NT2/D1 (cell line): ENCODE measurements at places on chromosomes 3 and 15.
A peak's percentile ranks its signal among the peaks of the same experiment; 100 is the strongest.

DNA sequence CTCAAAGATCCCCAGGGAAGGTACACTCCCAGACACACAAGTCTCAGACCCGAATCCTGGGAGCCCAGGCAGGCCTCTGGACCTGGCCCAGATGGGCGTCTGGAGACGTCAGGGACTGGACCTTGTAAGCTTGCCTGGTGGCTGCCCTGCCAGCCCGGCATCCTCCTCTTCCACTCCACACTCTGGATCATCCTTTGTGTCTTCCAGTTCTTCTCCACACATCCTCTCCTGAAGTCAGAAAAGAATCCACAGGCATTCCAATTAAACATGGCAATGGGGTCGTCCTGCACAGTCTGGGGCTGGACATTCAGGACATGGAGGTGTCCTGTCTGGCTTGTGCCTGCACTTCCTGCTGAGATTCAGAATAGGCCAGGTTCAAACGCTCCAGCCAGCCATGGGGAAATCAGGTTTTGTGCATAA, 208.8 kb upstream of the IGF1R start:
- no peak for DNase-seq

GRCh38 chr3:145116769-145117168, 1044.2 kb downstream of the PLOD2 start:
- DNase-seq: peak; percentile 22

DNA sequence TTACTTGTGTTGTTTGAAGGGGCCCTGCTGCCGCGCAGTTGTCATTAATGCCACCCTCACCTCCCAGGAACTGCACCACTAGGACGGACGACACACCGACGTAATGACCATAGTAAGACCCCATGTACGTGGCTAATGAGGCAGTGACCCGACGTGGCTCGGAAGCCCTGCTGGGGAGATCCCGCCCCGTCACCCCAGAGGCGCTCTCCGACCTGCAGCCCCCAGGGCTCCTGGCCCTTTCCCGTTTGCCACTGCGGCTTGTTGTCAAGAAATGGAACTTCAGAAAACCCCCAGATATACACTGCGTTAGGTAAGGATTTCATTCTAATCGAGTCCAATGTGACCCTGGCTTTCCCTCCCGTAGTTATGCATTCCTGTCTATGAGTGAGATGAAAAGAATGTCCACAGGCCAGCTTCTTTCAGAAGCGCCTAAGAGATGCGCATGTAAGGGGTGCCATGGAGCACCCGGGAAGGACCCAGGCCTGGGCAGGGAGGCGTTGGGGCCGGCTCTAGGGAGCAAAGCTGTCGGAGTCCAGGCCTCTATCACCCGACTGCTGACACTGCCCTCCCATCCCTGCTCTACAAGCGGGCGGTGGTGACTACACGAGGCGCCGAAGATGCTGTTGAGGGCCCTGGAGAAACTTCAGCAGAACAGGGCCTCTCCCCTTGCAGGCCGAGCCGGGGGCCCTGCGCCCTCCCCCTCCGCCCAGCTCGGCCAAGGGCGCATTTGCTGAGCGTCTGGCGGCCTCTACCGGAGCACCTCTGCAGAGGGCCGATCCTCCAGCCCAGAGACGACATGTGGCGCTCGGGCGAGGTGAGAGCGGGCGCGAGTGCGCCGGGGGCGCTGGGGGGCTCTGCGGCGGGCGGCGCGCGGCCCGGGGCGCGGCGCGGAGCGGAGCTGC, at the start of gene GABRA5:
Gene GABRA5 (plus strand): TSS at position 765 of the 902 bp plus-strand sequence. CDS start 2,187 bp downstream, outside the sequence.
- peak; percentile 71 for DNase-seq

DNA sequence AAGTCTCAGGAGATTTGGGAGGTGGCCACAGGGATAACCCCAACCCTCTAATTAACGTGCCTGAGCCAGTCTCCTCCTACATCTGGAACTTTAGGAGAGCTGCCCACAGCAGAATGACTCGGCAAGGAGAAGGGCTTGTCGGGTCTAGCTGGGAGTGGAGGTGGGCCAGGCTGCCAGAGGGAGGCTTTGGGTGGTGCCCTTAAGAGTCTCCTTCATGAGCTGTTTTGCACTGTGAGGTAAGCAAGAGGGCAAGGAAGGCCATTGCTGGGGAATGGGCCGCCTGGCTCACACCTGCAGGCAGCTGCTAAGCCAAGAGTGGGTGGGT, 3.6 kb upstream of the TNK2 start:
- no peak for DNase-seq

DNA sequence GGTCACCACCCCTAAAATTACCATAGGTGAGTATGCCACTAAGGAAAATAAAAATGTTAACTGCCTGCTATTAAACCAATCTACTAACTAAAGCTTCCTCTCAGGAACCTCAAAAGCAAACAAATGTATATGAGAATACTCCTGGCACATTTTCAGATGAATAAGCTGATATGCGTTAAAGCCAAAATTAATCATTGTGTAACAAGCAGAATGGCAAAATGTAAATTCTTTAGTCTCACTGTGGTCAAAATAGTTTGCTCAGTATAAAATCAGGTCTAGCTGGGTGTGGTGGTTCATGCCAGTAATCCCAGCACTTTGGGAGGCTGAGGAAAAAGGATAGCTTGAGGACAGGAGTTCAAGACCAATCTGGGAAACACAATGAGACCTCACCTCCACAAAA, 53.6 kb downstream of the SUMF1 start:
- DNase-seq: no peak

- DNase-seq: no peak
Measured at GRCh38 chr15:64703632-64703959, 71.8 kb downstream of the RBPMS2 start.

- no peak for DNase-seq
Measured at GRCh38 chr15:27514526-27514925, 543.5 kb downstream of the GABRG3 start.

DNA sequence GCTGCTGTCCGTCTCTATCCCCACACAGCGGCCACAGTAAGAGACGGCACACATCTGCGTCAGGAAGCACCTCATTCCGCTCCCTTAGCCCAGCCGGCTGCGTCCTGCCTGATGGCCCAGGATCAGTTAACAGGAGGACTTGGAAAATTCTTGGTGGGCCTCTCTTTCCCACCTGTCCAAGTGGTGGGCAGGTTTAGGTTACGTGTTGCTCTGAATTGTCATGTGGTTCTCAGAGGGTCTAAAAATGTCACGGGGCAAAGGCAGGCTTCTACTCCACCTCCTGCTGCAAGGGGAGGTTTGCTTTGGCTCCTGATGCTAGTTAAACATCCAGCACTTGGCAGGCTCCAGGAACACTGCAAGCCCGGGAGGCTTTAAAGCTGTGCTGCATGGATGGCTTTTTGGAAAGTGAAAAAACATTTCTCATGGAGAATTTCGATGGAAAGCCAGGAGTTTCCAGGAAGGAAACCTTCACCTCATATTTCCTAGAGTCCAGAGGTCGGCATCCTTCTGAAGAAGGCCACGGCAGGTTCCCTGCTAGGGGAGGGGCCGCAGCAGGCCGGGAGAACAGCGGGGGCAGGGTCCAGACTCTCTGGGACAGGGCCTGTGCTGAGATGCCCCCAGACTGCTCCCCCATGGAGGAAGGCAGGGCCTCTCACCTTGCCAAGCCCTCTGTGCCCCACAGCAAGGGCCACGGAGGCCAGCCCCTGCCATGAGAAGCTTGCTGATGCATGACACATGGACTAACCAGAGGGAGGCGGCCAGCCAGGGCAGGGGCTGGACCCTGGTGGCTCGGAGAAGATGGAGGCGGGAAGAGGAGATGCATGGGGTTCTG, 10.8 kb downstream of the CTSH start:
- no peak for DNase-seq

GRCh38 chr3:119352034-119352609, 57.9 kb downstream of the ARHGAP31 start:
- DNase-seq: no peak

GRCh38 chr3:18189282-18190050, 235.7 kb downstream of the SATB1 start:
- no peak for DNase-seq

GRCh38 chr15:98150084-98150483, 189.6 kb downstream of the ARRDC4 start:
- no peak for DNase-seq

DNA sequence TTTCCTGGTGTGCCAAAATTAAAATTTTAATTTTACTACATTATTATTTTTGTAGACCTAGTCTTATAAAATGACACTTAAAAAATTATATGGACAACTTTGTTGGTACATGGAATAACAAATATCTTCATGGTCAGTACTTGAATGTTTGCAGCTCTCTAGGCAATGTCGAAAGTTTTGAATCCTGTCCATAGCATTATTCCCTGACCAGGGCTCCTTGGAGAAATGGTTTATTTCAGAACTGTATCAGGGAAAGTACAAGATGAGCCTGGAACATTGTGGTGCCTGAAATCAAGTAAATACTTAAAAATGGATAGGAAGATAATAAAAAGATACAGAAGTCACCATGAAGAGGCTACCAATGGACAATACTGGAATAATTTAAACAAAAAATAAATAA, 47.6 kb downstream of the ALDH1A2 start:
- no peak for DNase-seq

GRCh38 chr3:52843108-52843865, 8.5 kb upstream of the MUSTN1 start:
- DNase-seq: no peak

- DNase-seq: no peak
Measured at GRCh38 chr15:26662283-26662682, 110.6 kb downstream of the GABRB3 start.

- no peak for DNase-seq
Measured at GRCh38 chr3:188113756-188114155, 40.2 kb upstream of the LPP start.

DNA sequence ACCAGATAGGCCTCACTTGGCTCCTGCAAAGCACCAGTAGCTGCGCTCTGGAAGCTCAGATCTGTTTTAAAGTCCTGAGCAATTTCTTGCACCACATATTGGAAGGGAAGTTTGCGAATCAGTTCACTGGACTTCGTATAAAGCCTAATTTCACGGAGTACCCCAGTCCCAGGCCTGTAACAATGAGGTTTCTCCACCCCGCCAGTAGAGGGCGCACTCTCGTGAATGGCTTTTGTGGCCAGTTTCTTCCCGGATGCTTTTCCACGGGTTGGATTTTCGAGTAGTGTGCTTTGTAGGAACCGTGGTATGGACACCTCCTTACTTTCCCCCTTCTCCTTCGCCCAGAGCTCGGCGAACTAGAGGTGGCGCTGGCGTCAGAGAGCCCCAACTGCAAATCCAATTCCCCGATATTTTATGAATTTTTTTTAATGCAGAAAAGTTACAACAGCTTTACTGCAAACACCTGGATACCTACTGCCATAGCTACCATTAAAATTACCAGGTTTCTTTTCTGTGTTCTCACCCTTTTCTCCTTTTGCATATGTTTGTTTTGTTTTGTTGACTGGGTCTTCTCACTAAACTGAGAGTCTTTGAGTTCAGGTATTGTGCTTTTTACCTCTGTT, 13.3 kb downstream of the RARB start:
- no peak for DNase-seq

DNA sequence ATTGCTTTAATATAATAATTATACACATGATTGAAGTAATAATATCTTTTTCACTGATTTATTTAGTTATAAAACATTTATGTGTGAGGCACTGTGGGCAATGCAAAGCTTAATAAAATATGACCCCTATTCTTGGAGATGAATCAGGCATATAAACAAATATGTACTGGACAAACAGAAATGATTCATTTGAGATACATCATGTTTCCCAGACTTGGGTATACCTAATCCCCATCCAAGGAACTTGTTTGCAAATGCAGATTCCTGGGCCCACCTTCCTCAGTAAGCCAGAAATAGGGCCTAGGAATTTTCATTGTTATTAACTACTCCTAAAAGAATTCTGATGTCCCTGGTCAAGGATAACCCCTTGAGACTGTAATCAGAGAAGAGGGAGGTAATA, 184.2 kb downstream of the CHL1 start:
- no peak for DNase-seq

GRCh38 chr3:112362221-112362620, 29.3 kb downstream of the CD200 start:
- no peak for DNase-seq

GRCh38 chr3:17039594-17039993, 154.8 kb downstream of the PLCL2 start:
- DNase-seq: no peak

DNA sequence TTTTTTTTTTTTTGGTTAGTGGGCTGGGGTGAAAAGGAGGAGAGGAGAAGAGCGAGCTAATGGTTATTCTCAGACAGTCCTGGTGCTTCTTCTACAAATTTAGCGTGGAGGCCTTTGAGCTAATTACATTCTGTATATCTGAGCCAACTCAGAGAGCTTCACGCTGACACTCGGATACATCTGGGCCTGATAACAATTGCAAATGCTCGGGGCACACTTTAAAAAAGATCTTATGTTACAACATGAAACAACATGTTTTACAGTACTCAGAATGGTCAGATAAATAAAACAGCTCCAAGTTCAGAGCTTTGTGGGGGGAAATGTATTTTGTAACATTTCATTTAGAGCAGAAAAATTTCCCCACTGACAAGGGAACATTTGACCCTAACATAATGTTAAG, 966.9 kb upstream of the NR2F2 start:
- DNase-seq: no peak

GRCh38 chr3:1969281-1969680, 129.4 kb upstream of the CNTN4 start:
- no peak for DNase-seq

DNA sequence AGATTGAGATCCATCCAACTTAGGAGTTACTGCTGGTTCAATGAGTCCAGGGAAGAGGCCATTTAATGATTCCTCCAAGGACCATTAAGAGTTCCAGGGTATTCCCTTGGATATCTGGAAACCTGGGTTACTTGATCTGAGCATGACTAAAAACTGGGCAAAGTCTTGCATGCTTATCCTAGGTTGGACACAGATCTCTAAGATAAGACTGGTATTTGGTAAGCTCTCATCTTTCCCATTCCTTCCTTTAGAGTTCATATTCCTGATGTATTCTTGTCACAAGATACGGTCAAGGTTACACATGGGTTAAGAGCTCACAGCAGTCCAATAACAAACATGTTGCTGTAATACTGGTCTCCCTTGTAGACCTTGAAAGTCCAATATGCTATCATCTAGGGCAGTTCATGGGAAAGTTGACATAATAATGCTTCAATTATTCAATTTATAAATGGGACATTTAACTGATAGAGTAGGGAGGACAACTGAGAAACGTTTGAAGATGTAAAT, 301.7 kb downstream of the TIGIT start:
- no peak for DNase-seq

DNA sequence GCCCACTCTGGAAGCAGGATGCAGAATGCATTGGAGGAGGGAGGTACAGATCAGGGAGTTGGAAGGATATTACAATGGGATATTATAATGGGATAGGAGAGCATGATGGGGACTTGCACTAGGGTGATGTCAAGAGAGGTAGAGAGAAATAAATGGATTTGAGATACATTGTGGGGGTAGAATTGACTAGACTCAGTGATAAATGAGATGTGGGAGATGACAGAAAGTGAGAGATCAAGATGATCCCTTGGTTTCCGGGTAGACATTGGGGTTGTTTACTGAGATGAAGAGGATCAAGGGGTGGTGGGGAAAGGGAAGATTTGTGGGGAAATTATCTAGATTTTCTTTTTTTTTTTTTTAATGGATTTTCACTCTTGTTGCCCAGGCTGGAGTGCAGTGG, 42.7 kb downstream of the BFSP2 start:
- DNase-seq: no peak

- DNase-seq: peak; percentile 1
Measured at GRCh38 chr15:93730724-93731123, 500.6 kb upstream of the MCTP2 start.
